ENCODE measurements at places on chromosomes 4 and X.

GRCh38 chr4:6198768-6199421 lies 1.5 kb downstream of the JAKMIP1 start:
- DNase-seq, result peak; percentile 60

DNA sequence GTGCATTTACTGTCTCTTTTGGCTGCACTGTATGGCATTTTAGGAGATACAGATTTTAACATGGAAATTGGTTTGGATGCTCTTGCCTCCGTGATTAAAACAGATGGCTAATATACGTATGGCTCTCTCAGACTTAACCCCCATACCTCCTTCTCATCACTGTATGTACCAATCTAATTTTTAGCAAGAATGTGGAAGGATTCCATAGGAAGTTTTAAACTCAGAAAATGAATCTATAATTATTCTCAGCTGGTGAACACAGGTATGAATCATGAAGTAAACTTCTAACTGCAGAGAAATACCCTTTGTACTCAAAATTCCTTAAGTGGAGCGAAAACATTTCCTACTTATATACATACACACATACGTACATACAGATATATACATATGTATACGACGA lies 210.5 kb upstream of the NEIL3 start:
- no peak for DNase-seq

DNA sequence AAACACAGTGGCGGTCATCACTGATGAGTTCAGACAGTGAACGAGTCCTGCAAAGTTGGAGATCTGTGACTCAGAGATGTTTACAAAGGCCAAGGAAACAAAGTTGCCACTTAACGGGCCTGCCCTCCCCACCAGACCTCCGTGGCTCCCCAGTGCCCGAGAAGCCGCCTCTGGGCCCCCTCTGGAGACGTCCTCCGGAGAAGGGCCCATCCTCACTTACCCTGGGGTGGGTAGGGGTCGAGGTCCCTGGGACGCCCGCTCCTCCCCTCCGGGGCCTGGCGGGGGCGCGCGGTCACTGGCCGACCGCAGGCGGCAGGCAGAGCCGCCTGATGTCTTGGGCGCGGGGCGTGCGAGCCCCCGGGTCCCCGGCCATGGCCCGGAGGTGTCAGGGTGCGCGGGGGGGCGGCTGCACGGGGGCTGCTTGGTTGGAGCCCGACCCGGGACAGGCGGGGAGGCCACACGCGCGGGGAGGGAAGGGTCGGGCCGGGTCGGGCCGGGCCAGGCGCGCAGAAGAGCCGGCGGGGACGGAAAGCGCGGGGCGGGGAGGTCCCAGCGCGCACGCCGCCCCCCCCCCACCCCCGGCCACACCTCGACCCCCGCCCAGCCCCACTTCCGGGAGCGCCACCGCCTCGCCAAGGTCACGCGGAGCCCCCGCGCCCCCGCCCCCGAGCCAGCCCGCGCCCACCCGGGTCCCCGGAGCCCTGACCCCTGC lies 529 bp downstream of the DHRSX start:
- peak; percentile 57 for DNase-seq

DNA sequence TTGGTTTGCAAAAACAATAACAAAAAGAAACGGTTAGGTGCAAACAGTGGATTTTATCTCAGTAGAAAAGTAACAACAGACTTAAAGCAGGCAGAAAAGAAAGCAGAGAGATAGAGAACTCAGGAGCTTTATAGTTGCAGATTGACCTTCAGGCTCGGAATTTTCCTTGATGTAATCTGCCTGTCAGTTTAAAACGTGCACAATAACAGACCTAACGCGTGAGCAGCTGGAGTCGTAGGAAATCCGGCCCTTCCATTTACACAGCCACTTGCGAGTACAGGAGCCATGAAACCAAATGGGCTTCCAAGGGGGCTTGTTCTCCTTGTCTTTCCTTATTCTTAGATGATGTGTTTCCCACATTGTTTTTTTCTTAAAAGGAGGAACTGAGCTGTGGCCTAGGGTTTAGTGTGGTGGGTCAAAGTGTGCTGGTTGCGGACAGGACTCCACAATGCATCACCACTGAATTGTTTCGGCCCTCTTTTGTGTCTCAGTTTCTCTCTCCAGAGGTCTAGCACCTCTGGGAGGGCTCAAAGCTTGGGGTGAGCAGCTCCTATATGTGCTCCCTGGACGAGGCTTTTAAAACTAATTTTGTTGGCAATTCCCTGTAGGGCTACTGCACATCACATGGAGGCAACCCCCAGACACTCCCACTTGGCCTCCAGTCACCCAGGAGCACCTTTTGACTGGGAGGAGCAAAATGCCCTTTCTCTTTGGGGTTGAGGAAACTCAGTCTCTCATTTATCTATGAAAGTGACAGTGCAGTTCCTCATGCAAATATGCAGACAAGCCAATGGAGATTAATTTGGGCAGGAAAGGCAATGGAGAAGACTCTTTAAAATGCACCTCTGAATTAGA lies 13.9 kb upstream of the MPP1 start:
- no peak for DNase-seq

GRCh38 chr4:40321574-40322275 lies 13.4 kb upstream of the CHRNA9 start:
- no peak for DNase-seq

GRCh38 chr4:83629945-83630721 lies 94.2 kb downstream of the GPAT3 start:
- no peak for DNase-seq

DNA sequence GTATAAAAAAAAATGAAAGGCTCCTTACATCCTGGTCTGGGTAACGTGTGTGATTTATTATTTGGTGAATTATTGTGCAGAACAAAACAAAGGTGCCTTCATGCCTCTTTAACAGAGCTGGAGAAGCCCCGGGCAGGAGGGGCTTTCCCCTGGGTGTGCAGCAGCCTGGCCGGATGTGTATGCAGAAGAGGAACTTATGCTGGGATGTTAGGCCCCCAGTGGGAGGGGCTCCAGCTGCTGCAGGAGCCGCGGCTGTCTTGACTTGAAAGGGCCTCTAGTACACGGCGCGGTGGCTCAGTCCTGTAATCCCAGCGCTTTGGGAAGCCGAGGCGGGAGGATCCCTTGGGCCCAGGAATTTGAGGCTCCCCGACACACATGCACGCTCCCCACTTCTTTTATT lies 16.0 kb downstream of the CCNQ start:
- DNase-seq, result peak; percentile 71

GRCh38 chr4:96073461-96073860 lies 233.6 kb downstream of the PDHA2 start:
- DNase-seq, result no peak

GRCh38 chr4:88857588-88857987 lies 160.0 kb upstream of the NAP1L5 start:
- no peak for DNase-seq

- DNase-seq, result no peak
These were observed 21.8 kb upstream of the PPA2 start for GRCh38 chr4:105495667-105496066.

DNA sequence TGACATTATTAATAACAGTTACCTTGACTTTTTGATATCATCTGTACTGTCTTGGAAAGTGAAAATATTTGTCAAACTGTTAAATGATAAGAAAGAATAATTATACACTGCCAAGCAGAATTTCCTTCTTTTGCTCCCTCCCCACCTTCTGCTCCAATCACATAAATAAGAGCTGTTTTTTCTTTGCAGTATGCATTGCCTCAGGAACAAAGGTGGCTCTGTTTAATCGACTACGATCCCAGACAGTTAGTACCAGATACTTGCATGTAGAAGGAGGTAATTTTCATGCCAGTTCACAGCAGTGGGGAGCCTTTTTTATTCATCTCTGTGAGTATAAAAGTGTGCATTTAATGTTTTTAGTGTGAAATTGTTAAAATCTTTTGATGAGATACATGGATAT lies 66.1 kb downstream of the CCKAR start:
- DNase-seq, result no peak

GRCh38 chr4:143016171-143016570 lies 168.5 kb upstream of the USP38 start:
- no peak for DNase-seq

GRCh38 chr4:137663251-137664045 lies 131.2 kb upstream of the PCDH18 start:
- no peak for DNase-seq

GRCh38 chr4:23654791-23655190 lies 235.1 kb downstream of the PPARGC1A start:
- DNase-seq, result no peak

- no peak for DNase-seq
These were observed 47.1 kb upstream of the EDA start for GRCh38 chrX:69568828-69569227.

- DNase-seq, result peak; percentile 44
These were observed 66.3 kb downstream of the TSPAN7 start for GRCh38 chrX:38627683-38628082.

GRCh38 chr4:536351-536972 lies 37.5 kb downstream of the PIGG start:
- no peak for DNase-seq

DNA sequence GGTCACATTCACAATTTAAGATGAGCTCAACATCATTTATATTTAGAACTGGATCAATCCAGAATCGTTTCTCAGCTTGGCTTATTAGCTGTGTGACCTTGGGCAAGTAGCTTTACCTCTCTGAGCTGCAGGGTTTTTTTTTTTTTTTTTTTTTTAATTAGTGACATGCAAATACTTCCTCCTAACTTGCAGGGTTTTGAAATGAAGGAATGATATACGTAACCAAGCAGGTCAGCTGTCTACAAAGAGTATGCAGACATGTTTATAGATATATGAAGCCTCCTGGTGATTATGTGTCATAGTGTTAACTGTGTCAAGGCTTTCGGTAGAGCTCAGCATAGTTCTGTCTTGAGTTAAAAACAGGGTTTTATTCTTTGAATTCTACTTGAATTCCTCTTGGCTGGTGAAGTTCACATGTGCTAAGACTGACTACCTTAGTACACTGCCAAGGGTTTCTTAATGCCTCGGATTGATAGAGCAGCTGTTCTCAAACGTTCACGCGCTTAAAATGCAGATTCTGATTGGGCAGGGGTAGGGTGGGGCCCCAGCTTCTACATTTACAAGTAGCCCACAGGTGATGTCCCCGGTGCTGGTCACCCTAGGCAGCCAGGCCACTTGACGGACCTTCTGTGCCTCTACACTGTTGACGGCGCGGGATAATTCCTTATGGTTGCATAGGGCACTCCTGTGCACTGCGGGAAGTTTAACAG lies 654 bp upstream of the STS start:
- DNase-seq, result no peak

GRCh38 chr4:125390126-125390525 lies 75.4 kb downstream of the FAT4 start:
- DNase-seq, result no peak

Measured in activated T-cell treated with anti-CD3 and anti-CD28 coated beads, Interleukin-2, amount 50 U/mL, for 48 hours (primary cell).